ENCODE measurements at places on chromosomes 1 and 21. TPM values are rescaled to one million over a fixed set of nuclear protein-coding genes. Genes with fewer than 3 reads are reported as not detected.
A peak's percentile ranks its signal among the peaks of the same experiment; 100 is the strongest.

GRCh38 chr1:206754011-206754410 lies 16.6 kb upstream of the IL19 start:
- DNase-seq: no peak

GRCh38 chr1:228169345-228169744 lies 3.7 kb downstream of the IBA57 start:
- DNase-seq: no peak

DNA sequence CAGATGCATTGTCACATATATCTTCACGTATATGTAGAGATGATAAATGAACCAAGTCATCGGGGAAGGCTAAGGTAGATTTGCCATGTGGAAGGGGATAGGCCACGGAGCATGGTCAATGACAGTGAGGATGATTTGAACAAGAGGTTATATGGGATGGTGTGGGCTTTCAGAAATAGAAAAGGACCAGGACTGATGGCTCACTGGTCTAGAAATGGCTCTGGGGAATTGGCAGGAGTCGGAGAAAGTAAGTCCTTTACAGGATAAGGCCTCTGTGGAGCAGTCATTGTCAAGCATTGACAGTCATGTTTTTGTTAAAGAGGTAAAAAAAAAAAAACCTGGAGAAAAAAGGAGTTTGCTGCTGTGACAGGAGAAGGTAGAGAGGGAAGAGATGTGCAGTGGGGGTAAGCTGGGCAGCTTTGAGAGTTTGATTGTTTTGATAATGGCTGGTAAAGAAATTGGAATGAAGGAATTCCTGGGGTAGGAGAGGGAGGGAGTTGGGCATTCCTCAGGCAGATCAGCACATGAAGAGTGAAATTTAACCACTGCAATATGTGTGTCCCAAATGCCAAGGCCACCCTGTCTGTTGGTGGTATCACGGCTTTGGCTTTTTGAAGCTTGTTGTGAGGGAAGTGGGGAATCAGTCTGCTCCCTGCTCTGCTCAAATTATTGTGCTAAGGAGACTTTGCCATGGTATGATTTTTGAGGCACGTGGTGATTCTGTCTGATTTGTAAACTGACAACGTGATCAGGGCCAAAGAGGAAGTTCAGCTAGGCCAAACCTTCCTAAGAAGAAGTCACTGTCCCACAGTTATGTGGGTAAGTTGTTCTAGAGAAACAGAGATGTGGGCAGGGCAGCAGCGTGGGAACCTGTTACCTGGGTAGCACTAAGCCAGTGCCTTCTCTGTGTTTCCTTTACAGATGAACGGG lies 26.0 kb downstream of the MACF1 start:
- no peak for DNase-seq

- no peak for DNase-seq
These were observed 50.6 kb upstream of the MRPS6 start for GRCh38 chr21:34022627-34023335.

- no peak for DNase-seq
These were observed 392.5 kb downstream of the PBX1 start for GRCh38 chr1:164951508-164951907.

DNA sequence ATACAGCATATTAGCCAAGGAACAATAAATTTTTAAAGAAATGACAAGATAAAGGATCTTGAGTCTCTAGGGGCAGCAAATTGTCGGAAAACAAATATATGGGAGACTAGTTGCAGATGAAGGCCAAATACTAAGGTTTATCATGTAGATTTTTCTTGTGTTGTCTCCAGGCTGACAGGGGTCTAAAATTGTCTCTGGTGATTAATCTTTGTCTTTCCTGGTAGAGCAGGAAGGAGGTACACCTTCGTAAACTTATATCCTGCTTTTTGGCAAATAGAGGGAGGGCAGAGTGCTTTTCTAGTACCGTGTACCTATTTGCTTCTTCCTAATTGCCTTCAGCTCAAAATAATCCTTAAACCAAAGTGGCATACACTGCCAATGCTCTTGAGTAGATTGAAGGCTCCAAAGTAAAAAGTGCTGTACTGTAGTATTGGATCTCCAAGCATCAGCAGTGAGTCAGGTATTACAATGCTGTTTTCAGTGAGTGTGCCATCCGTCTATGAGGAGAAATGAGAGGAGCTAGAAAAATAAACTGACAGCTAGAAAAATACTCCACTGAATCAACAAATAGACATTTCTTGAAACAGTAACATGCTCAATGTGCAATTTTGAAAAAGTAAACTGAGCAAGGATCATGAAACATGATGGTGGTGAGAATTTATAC lies 1.8 kb upstream of the LEPR start:
- no peak for DNase-seq

DNA sequence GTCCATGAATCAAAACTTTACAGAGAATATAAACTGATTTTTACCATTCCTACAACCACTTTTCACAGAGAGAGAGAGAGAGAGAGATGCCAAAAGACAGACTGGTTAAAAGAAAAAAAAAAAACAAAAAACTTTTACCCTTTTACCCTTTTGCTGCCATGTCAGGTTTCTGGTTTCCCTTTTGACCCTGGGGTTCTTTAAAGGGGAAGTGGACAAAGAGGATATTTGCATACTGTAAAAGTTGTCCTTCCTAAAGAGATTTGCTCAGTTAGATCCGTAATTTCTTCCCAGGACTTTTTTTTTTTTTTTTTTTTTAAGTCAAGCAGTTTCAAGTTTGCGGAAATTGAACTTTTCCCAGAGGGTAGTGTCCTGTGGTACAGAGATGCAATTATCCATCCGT lies 287.8 kb upstream of the RGS18 start:
- DNase-seq: no peak

GRCh38 chr21:37828991-37829390 lies 87.3 kb downstream of the KCNJ6 start:
- DNase-seq: no peak

GRCh38 chr21:16330082-16330907 lies 600.5 kb downstream of the USP25 start:
- peak; percentile 44 for DNase-seq

GRCh38 chr1:155254228-155254713 lies 1.0 kb downstream of the ENTREP3 start:
- DNase-seq: no peak

- no peak for DNase-seq
These were observed 6.6 kb downstream of the SPATA21 start for GRCh38 chr1:16430606-16431005.

GRCh38 chr1:84780000-84780716 lies 89.9 kb upstream of the SSX2IP start:
- DNase-seq: no peak

GRCh38 chr1:8653878-8654277 lies 163.6 kb downstream of the RERE start:
- no peak for DNase-seq

DNA sequence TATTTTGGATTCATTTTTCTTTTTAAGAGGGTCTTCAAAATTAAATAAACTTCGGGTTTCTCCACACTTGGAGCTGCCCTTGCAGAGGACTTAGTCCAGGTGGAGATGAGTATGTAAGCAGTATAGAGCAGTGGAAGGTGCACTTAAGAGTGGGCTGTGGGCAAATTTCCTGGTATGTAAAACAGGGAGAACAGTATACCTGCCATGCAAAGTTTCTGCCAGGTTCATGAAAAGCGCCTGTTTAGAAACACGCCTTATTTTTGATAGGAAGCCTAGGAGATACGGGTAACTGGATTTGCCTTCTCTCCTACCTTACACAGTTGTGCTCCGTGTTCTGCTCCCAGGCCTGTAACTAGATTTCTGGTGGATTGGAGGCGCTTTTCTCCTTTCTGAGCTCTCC lies 1.2 kb downstream of the KDM4A start:
- no peak for DNase-seq

DNA sequence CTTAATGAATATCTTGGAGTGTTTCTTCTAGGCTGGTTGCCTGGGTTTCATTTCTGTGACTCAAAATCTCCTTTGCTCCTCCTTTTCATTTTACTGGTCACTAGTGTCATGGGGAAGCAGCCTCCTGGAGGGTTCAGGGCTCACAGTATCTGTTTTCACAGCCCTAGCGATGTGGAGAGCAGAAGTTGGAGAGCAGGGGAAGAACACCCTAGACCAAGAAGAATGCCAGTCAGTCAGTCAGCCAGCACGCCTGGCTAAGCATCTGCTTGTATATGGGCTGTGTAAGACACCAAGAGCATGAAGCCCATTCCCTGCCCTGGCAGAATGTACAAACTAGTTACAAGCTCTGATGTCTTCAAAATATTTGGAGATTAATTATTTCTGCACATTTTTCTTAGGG lies 7.9 kb downstream of the RXRG start:
- DNase-seq: no peak

DNA sequence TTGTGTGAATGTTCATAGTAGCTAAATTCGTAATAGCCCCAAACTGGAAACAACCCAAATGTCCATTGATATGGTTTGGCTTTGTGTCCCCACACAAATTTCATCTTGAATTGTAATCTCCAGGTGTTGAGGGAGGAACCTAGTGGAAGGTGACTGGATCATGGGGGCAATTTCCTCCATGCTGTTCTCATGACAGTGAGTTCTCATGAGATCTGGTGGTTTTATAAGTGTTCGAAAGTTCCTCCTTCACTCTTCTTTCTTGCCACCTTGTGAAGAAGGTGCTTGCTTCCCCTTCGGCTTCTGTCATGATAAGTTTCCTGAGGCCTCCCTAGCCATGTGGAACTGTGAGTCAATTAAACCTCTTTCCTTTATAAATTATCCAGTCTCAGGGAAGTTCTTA lies 11.3 kb downstream of the UBE2G2 start:
- no peak for DNase-seq

The REN gene
- 0.72 TPM for polyA plus RNA-seq

The ENTREP3 gene
- 12.3 TPM for polyA plus RNA-seq

The EPHA10 gene
- polyA plus RNA-seq: not detected

The SLC35F3 gene
- polyA plus RNA-seq: 0.05 TPM
